ENCODE measurements at places on chromosomes 12 and 14. TPM values are rescaled to one million over a fixed set of nuclear protein-coding genes. Genes with fewer than 3 reads are reported as not detected.

The LRP6 gene
- polyA plus RNA-seq = 66.2 TPM

The KLRG1 gene
- polyA plus RNA-seq = 2.2 TPM

The KIF26A gene
- 11.0 TPM for polyA plus RNA-seq

The RASSF8 gene
- 71.8 TPM for polyA plus RNA-seq

- no peak for DNase-seq
Measured at GRCh38 chr14:42214981-42215491, 608.4 kb downstream of the LRFN5 start.

- DNase-seq = no peak
Measured at GRCh38 chr14:93073358-93073707, 42.4 kb downstream of the ITPK1 start.

GRCh38 chr12:24948757-24949722 is at the start of gene BCAT1:
BCAT1 (minus strand) TSS chr12:24949101; CDS start chr12:24948932, 169 bp downstream.
- no peak for DNase-seq

DNA sequence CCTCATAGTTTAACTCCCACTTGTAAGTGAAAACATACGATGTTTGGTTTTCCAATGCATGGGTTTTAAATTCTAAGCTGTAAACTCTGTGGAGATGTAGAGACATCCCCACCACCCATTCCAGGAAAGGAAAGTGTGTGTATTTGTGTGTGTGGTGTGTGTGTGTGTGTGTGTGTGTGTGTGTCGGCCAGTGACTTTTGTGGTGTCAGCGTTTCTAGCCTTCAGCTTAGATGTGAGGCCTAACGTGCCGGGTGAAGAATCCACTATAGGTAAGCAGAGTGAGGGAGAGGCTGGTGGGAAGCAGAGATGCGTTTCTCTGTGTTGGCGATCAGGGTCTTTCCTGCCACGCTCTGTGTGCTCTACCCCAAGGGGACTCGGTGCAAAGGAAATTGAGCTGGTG is 93.0 kb downstream of the SLC24A4 start:
- no peak for DNase-seq

DNA sequence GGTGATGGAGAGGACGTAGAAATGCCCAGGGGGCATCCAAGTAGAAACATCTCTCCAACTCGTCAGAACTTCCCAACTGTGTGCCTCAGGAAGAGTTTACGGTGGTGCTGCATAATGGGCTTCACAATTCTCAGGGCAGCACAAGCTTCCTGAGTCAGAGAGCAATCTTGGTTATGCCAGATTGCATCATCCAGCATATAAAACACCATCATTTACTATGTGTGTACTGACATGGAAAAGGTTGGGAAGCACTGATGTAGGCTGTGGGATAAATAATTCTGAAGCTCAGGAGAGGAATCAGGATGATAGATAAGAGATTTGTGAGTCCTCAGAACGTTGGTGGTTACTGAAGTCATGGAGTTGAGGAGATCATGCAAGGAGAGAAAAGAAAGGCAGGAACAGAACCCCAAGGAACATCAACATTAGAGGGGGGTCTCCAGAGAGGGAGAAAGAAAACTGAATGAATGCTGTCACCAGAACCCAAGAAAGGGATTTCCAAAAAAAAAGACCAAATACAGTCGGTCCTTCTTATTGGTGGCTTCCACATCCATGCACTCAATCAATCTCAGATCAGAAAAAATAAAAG is 4.7 kb upstream of the NCKAP5L start:
- DNase-seq = no peak

GRCh38 chr14:90455100-90455571 is 58.3 kb downstream of the CALM1 start:
- no peak for DNase-seq

DNA sequence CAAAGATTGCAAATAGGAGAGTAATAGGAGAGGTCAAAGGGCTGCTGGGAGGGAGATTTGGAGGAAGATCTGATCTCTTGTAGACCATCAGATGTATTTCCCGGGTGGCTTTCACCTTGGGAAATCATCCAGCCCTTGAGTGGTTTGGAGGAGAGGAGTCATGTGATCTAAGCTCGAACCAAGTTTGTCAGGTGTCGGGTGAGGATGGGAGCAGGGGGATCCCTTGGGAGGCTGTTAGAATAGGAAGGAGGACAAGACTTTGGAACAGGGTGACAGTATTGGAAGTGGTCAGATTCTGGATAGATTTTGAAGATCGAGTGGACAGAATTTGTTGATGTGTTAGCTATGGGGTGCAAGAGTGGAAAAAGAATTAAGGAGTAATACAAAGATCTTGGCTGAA is 46.6 kb downstream of the C12orf75 start:
- DNase-seq = no peak
